Occipital lobe (tissue), 3 donors: ENCODE measurements at places on chromosomes 4 and X.

GRCh38 chr4:53147711-53148110 lies 218.2 kb downstream of the SCFD2 start:
- no peak for DNase-seq

DNA sequence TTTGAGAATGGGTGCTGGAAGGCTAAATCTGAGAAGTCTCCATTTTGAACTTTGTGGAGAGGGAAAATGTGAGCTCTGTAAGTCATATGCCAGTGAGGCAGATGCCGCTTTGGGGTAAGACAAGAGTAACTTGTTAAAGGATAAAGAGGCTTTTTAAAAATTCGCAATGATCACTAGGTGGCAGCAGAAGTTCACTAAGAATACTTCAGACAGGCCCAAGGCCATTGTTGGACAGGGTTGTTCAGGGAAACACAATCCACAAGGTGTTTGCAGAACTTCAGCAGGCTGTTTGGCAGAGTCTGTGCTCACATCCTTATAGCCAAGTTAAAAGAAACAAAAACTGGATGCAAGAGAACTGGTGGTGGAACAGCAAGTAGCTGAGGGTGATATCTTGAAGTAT lies 13.7 kb upstream of the PIGA start:
- no peak for DNase-seq

GRCh38 chrX:46325312-46325877 lies 219.8 kb downstream of the ZNF674 start:
- no peak for DNase-seq

- DNase-seq: no peak
Measured at GRCh38 chr4:38659346-38659745, 4.7 kb upstream of the KLF3 start.

- DNase-seq: no peak
Measured at GRCh38 chrX:120790118-120790517, 85.5 kb downstream of the CT47B1 start.
